ENCODE measurements at places on chromosomes 3 and 15.

GRCh38 chr15:63371297-63371918 lies 10.2 kb downstream of the CA12 start:
- DNase-seq: no peak

DNA sequence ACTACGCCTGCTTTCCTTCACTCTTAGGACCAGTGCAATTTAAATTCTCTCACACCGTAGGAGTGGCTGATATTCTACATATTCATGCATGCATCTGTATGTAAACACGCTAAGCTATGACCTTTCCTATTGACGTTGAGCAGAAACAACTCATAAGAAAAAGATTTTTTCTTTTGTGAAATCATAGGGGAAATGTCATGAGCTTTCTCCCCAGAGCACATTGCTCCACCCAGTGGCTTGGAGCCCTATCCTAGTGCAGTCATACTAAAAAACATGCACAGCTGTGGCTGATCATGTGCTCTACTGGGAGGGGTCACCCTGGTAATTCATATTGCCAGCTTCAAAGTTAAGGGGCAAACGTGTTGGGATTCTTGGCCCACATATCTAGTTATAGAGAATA lies 1.8 kb upstream of the MESD start:
- DNase-seq: no peak

- no peak for DNase-seq
Observed at GRCh38 chr15:99986297-99987118, 253.3 kb upstream of the LYSMD4 start.

DNA sequence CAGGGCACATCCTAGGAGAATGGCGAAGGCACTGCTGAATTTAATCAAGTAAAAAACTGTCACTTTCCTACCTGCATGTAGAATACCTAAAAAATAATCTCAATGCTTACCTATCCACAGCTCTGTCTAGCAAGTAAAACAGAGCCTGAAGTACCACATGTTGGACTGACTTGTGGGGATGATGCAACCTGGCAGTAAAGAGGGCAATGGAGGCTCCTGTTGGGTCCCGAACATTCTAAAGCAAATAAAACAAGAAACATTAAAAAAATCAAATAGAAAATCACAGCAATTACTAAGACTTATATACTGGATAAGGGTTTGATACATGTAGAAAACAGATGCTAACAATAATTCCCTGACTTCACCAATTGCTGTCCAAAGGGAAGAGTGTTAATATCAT lies 56.1 kb downstream of the PTPN9 start:
- DNase-seq: no peak

DNA sequence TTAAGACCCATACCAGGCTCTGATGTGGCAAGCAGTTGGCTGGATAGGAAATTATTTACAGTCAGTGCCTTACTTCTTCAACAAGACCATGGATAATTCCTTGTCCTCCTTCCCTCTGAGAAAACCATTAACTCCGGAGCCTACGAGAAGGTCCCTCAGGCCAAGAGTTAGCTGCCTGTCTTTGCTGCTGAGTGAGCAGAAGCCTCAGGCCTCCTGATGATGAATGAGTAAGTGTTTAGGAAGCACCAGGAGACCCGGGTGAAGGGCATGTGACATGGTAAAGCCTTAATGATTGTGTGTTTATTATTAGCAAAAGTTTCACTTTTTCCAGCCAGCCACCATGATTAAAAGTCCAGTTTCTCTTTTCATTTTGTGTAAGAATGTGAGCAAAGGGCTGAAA lies 174.9 kb upstream of the TOPAZ1 start:
- DNase-seq: no peak

DNA sequence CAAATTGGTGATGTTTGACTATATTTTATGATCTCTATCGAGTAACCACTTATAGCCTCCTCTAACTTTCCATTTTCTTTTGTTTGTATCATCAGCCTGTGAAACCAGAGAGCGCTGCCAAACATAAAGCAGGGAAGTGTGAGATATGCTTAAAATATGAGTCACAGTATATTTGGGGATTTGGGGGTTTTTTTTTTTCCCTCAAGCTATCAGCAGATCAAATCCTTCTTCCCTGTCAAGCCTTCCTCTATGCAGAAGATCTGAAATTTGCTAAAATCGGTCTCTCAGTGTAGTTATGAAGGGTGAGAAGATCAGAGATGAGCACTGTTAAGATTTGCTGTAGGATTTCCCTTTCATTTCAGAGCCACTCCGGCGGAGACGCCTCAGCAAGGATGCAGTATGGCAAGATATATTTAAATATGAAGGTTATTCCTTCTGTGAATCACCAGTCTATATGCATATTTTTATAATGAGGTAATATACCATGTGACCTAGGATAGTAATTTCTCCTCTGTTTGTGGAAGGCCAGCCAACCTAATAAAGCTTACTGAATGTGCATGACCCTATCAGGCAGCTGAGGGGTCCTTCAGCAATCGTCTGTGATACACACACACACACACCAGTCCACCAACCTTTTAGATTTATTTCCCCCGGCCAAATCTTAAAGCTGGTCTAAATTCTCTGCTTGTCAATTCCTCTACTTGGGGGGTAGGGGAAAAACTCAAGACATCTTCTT lies 474.1 kb downstream of the FOXP1 start:
- no peak for DNase-seq
